Stimulated activated memory B cell treated with anti-CD40 and anti-IgM and Interleukin-4, amounts not matched to agents 10 μg/mL and 1 μg/mL and 100 μg/mL, for 72 hours (primary cell): ENCODE measurements at places on chromosomes 5 and 9.

- no peak for ATAC-seq
Measured at GRCh38 chr5:93163010-93163663, 417.9 kb downstream of the NR2F1-AS1 start.

DNA sequence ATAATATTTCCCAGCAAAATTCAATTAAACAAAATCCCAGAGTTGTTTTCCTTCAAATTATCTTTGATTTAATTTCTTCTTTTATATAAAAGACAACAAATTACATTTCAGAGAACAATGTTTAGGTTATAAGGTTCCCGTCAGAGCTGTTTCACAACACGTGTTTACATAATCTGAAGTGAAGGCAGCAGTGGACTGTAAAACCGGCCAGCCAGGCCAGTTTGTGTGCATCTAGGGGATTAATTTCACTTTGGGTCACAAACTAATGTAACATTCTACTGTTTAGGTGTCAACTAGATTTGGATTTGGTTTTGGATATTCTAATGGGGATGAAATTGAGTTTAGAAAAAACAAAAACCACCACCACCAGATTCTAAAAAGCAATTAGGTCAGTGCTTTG lies 86.5 kb upstream of the PLPP1 start:
- no peak for ATAC-seq

GRCh38 chr9:100087218-100087617 lies 11.6 kb downstream of the ERP44 start:
- ATAC-seq = no peak

DNA sequence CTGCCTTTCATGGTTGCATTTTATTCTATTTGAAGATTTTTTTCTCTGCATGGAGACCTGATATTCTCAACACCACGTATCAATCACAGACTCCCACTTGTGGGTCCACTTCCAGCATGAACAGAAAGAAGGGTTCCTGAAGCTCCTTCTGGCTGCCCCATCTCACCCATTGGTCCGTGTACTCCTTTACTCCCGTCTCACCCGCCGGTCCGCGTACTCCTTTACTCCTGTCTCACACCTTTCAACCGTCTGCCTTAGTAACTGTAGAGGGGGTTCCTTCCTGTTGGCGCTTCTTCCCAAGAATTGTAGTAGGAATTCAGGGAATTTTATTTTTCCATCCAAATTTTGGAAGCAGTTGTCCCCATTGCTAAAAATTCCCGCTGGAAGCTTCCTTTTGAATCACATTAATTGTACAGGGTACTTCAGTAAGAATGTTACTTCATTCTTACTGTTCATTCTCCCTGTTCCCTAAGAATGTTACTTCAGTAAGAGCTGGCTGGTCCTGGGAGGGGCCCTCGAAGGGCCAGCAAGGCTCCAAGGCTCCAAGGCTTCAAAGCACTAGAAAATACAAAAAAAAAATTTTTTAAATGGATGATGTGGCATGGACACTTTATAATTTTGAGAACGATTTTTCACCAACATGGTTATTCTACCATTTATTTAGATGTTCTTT lies 3.9 kb upstream of the LPCAT1 start:
- no peak for ATAC-seq

- no peak for ATAC-seq
Measured at GRCh38 chr9:102769307-102769706, 225.8 kb upstream of the CYLC2 start.

GRCh38 chr5:41598011-41598410 lies 87.6 kb upstream of the PLCXD3 start:
- no peak for ATAC-seq

DNA sequence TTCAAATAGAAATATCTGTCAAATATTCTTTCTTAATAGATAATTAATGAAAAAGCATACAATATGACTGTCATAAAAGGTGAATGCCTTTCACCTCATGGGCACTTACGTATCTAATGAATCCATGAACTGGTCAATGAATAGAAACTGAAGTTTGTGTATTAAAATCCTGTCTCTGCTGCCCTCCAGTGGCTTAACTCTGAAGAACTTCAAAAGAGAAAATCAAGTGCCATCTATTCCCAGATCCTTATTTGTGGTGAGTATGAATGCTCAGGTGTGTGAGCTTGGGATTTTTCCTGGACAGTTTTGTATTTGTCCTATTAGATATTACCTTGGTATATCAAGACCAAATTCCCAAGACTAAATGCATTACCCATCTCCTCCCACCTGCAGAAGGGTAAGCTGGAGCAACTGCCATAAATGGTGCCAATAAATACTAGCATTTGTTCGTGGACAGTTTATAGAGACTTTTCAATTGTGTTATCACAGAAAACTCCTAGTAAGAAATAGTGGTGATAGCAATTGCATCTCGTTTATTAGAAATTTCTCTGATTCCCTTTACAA lies 44.0 kb upstream of the SVEP1 start:
- no peak for ATAC-seq

GRCh38 chr5:166617507-166617906 lies 1673.9 kb upstream of the WWC1 start:
- no peak for ATAC-seq

- no peak for ATAC-seq
Measured at GRCh38 chr5:154901276-154901675, 36.7 kb downstream of the GEMIN5 start.

- ATAC-seq = no peak
Measured at GRCh38 chr9:128365525-128365924, 5.6 kb upstream of the URM1 start.

- ATAC-seq = no peak
Measured at GRCh38 chr9:4973246-4973645, 11.8 kb upstream of the JAK2 start.
